ENCODE measurements at places on chromosomes 2 and 18. TPM values are rescaled to one million over a fixed set of nuclear protein-coding genes. Genes with fewer than 3 reads are reported as not detected.

Gene SLC5A7
- not detected for total RNA-seq

Gene ALPI
- total RNA-seq = 0.33 TPM

Gene C1GALT1C1L
- 2.0 TPM for total RNA-seq

Gene AMER3
- total RNA-seq = not detected

Gene SP5
- 5.8 TPM for total RNA-seq
